Hindlimb muscle (tissue), 1 donor: ENCODE measurements at places on chromosomes 7 and 10. TPM values are rescaled to one million over a fixed set of nuclear protein-coding genes. Genes with fewer than 3 reads are reported as not detected.

DNA sequence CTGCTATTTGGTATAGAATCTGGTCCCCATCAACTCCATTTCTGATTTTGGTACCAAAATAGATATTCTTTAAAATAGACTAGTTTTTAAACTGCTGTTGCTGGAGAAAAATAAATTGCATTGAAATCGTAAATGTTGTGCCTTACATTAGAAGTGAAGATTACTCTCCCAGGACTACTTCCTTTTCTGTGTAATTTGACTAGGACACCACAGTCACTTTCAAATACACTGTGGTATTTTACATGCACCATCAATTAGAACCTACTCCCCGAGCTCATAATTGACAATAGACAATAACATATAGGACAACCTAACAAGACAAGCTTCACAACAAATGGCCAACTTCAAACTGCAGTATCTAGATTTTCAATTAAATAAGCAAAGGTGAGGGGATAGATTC lies 211.5 kb downstream of the DGKB start:
- no peak for DNase-seq

DNA sequence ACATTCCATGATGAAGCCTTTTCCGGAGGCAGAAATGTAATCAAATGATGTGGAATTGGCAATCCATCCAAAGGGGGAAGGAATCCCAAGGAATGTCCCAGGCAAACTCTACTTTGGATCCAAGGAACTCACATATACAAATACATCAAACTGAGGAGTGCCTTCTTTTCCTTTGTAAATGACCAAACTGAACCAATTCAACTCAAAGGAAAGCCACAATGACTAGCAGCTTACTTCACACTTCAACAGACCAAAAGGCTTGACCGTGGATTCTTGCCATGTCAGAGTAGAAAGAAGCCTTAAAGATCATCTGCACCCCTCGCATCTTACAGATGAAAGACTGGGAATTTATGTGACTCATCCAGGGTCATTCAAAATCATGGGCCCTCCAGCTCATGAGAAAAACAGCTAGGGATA lies 79.7 kb upstream of the MACROH2A2 start:
- DNase-seq, result no peak

GRCh38 chr10:27504007-27504807 lies at the start of gene RAB18:
TSS of gene RAB18 (plus strand) at chr10:27504304. CDS start at chr10:27504370, 66 bp downstream.
- peak; percentile 99 for DNase-seq

DNA sequence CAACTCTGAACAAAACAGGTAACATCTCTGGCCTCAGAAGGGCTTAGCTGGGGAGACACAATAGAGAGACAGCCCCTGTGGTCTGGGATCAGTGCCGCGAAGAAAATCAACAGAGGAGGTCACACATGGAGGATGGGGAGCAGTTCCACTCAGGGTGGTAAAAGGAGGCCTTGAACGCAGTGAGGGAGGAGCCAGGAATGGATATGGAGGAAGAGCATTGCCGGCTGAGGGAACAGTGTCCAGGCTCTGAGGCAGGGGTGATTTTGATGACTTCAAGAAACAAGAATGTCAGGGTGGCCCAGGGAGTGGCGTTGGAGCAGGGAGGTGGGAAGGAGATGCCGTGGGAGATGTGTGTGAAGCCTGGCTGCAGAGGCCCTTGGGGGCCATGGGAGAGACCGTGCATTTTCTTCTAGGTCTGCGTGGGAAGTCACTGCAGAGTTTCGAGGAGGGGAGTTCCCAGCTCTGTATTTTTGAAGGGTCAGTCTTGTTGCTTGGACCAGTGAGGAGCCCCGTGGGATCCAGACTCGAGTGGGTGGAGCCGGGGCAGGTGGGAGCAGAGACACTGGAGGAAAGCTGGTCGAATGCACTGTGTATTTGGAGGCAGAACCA lies 35.7 kb upstream of the SH2D4B start:
- no peak for DNase-seq

DNA sequence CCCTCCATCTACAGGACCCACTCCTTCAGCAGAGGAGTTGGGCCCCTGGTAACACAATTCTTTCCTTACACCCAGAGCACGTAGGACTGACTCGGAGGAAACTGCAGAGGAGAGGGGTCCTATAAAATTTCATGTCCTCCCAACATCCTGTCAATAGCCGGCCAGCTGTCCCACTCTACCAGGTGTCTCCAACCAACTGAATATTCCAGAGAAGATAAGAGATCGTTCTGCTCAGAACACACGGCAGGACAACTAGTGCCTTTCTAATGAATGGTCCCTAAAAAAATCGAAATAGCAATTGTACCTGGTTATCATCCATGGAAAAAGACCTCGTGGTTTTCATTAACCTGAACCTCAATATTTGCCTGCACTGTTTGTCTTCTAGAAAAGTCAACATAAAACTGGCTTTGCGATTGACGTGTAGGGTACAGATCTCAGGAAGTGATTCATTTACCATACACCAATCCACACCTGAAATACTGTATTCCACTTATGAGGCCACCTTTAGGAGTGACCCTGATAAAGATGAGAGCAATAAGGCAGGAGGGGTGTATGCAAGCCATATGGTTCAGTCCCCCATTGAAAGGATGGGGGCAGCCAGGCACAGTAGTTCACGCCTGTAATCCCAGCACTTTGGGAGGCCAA lies 111.7 kb downstream of the PARP12 start:
- DNase-seq, result no peak

DNA sequence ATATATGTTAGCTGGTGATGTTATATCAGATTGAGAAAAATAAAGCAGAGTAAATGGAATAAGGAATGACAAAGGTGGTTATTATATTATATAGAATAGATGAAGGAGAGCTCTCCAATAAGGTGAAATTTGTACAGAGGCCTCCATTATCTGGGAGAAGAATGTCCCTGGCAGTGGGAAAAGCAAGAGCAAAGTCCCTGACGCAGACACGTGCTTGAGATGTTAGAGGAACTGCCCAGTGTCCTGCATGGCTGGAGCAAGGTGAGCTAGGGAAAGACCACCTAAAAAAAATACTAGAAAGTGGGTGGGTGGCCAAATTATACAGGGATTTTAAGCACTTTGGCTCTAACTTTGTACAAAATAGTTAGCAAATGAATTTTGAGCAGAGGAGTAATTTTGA lies 120.7 kb downstream of the MDFIC start:
- DNase-seq, result no peak

GRCh38 chr7:47384755-47385535 lies 197.0 kb downstream of the TNS3 start:
- DNase-seq, result no peak

GRCh38 chr10:78260141-78260540 lies 226.5 kb downstream of the RPS24 start:
- no peak for DNase-seq

DNA sequence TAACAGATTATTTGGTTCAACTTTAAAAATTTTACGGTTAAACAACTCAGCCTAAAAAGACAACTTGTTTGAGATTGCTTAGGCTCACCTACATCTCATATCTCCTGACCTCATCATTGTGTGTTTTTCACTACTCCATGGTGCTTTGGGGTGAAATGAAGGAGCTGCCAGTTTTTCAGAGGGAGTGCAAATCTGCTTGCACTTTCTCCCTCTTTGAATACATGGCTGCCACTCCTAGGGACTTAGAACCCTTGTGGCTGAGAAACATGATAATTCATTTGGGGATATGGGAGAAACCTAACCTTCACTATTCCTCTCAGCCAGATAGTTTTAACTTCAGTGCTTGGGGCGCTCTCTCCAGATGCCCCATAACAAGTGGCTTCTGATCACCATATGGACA lies 2.7 kb downstream of the CCSER2 start:
- DNase-seq, result no peak

GRCh38 chr10:103111031-103111917 lies 81.8 kb downstream of the NT5C2 start:
- DNase-seq, result peak; percentile 18

DNA sequence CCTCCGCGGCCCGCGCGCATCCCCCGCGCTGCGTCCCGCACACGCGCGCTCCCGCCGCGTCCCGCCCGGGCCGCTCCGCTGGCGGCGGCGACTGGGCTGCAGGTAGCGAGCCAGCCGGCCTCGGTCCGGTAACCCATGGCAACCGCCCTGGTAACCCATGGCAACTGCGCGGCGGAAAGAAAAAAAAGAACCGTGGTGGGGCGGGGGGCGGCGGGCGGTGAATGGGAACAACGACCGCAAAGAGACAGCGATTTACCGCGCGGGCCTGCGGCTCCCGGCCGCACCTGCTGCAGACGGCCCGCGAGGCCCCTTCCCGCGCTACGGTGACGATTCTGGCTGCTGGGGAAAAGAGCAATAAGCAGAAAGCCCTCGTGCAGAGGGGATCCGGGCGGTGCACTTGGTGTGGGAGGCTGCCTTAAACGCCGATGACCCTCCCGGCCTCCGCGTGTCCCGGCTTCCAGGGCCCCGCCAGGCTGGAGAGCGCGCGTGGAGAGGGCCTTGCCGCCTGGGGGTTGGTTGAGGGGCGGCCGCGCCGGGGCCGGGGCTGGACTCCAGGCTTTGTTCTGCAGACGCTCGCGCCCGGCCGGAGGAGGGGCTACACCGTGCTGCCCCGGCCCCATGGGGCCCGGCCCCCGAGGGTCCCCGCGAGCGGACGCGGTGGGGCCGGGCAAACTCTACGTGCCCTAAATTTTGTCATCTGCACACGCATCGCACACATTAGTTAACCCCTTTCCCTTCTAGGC lies 84.7 kb downstream of the SNX10 start:
- no peak for DNase-seq

DNA sequence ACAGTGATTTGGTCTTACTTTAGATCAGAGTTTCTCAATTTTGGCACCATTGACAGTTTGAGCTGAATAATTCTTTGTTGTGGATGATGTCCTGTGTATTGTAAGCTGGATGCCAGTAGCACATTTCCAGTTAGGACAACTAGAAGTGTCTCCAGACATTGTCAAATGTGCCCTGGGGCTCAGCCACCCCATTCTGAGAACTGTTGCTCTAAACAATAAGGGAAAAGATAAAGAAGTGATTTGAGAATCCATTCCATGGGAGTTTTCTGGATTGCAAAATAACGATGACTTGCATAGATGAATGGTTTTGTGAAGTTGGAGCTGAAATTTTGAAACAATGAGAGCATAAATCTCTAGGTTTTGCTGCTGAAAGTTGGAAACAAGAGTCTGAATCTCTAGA lies 44.6 kb downstream of the NUP205 start:
- no peak for DNase-seq

DNA sequence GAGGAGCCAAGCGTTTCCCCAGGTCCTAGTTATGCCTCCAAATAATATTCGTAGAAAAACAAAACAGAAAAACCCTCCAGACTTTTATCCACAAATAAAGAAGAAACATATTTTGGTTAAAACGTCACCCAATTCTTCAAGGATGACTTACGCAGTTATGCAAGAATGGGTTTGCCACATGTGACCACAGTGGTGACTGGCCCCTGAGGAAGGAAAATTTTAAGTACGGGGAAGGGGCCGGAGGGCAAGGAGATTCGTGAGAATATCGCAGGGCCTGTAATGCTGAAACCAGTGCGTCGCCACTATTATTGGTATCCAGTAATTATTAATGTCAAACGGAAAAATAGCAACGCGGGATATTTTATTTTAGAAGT lies 537 bp upstream of the MRPS24 start:
- DNase-seq, result peak; percentile 55

GRCh38 chr10:42790835-42791234 lies 8.2 kb downstream of the BMS1 start:
- no peak for DNase-seq

DNA sequence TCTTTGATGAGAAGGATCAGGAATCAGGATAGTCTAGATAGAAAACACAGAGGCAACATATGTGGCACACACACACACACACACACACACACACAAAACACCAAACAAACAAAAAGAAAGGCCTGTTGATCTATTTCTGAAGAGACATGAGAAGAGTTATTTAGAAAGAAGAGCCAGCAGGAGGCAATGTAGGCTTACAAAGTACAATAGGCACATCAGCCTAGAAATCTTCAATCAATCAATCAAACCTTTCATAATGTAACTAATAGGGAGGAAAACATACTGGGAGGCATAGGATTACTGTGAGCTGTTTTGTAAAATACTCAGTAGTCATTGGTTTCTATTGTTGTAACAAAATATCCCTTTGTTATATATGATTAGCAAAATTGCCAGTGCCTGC lies 47.3 kb upstream of the TES start:
- no peak for DNase-seq

DNA sequence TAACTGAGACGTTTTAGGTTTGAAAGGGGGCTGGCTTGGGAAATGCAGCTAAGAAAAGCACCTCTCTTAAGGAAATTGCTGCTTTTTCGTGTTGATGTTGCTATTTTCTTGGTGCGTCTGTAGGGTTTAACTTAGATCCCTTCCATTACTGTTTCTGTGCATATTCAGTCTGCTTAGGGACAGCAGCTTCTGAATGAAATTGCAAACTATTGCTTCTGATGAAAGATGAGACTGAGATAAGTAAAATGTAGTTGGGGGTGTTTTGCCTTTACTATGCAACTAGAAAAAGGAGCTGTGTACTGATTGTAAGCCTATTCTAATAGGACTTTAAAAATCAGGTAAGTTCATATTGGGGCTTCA lies 772 bp downstream of the HDAC9 start:
- no peak for DNase-seq

The BLOC1S2 gene
- 22.0 TPM for polyA plus RNA-seq

The LHFPL3 gene
- polyA plus RNA-seq, result not detected

The CYP17A1 gene
- 0.70 TPM for polyA plus RNA-seq

The BZW2 gene
- polyA plus RNA-seq, result 142 TPM

The FAM241B gene
- polyA plus RNA-seq, result 0.27 TPM
